Amniotic epithelial cell (primary cell): ENCODE measurements at places on chromosomes 4 and X.

- no peak for DNase-seq
Measured at GRCh38 chr4:52058275-52058674, 7.2 kb downstream of the SPATA18 start.

DNA sequence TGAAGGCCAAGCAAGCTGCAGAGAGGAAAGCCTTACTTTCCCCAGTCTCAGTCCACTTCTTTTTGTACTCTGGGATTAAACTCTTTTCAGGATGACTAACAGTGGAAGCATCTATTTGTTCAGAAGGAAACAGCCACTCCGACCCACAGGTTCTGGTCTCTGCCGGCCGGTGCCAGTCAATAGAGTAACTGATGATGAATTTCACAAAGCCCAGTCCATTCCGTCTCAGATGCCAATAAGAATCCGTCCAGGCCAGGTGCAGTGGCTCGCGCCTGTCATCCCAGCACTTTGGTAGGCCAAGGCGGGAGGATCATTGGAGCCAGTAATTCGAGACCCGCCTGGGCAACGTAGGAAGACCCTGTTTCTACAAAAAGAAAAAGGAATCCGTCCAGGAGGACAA lies 58.5 kb upstream of the HELT start:
- no peak for DNase-seq

DNA sequence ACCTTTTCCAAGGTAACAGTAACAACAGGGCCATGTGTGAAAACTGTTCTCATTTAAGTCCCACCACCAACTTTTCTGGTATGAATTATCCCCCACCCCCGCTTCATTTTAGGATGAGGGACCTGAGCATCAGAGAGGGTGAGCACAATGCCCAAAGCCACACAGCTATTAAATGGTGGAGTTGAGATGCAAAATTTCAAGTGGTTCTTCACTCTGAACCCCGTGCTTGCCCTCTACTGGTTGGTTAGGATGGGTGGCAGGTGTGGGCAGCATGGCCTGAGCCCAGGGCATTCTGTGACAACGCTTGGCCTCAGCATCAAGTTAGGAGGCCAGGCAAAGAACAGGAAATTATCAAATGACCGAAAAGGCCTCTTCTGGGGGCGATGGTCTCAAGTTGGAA lies 33.5 kb downstream of the MED28 start:
- no peak for DNase-seq

DNA sequence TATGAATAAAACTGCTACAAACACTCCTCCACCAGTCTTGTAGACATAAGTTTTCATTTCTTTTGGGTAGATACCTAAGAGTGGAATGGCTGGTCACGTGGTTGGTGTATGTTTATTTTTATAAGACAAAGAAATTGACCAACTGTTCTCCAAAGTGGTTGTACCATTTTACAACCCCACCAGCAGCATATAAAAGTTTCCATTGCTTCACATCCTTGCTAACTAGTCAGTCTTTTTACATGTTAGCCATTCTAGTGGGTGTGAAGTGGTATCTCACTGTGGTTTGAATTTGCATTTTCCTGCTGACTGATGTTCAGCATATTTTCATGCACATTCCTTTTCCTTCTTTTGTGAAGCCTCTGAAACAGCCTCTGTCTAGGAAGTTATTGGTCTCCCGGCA lies 76.2 kb upstream of the ADGRG2 start:
- DNase-seq: no peak

DNA sequence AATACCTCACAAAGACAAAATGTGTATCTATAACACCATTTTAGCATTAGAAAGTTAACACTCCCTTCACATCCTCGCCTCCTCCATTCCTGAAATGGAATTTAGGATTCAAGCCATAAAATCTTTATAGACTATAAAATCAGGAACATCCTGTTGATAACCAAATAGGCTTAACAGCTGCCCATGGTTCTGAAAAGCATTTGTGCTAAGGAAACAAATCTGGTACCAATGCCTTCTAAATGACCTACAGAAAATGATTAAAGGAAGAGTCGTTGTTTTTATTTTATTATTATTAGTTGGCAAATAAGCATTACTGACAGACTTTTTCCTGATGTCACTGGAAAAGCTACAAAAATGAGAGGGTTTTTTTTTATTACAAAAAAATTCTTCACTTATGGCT lies 79.8 kb downstream of the PAPSS1 start:
- no peak for DNase-seq

DNA sequence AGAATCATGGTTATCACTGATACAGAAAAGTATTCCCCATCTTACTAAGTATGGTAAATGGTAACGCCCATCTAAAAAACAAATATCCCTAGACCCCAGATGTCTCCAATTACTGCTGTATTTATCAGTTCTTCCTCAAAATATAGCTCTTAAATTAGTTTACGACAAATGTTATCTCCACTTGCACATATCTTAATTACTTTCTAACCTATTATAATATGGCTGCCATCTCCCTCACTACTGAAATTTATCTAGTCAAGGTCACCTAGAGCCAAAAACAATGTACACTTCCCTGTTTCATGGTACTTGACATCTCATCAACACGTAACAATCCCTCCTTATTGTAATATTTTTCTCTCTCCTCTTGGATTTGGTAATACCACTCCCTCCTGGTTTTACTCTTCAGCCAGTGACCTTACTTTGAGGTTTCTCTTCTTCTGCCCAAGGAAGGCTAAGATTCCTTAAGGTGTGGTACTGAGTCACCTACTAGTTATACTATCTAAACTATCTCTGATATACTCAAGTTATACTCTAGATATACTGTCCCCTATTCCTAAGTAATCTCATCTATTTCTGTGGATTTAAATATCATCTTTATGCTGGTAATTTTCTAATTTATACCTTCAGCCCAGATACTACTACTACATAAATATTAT lies 8.6 kb downstream of the LCORL start:
- DNase-seq: no peak

DNA sequence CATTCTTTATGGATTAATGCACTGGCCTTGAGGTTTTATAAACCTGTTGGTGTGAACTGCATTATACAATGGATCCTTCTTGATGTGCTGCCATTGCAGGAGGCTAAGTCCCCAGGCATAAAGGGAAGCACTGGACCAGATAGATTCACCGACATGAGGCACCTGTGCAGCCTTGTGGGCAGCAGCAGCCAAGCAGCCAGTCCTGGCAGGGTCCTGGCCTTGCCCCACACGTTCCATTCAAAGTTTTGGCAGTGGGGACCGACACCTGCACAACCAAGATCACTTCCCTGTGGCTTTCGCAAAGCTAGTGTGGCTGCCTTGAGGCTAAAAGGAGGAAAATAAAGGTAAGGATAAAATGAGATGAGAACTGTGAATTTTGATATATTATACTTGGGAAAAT lies 53.1 kb downstream of the TMEM156 start:
- DNase-seq: no peak

DNA sequence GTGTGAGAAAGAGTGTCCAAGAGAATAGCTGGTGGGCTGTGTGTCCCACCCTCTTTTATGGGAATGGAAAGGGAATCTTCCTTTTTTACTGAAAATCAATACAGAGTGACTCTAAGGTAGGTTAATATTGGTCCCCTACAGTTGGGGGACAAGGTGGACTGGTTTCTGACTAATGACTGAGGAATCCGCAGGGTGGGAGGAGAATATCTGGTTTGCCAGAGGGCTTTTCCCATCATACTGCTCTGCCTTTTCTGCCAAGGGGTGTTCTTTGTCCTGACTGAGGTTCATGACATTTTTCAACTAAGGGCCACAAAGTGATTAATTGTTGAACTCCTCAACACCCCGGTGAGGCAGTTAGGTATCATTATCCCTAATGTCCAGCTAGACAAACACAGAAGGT lies 261.6 kb downstream of the SPATA18 start:
- no peak for DNase-seq

GRCh38 chr4:89203902-89204301 lies 92.6 kb downstream of the TIGD2 start:
- DNase-seq: no peak

- DNase-seq: no peak
Measured at GRCh38 chr4:1807332-1807777, 14.3 kb downstream of the FGFR3 start.

- peak; percentile 42 for DNase-seq
Measured at GRCh38 chr4:7034262-7035081, 8.7 kb upstream of the TADA2B start.

DNA sequence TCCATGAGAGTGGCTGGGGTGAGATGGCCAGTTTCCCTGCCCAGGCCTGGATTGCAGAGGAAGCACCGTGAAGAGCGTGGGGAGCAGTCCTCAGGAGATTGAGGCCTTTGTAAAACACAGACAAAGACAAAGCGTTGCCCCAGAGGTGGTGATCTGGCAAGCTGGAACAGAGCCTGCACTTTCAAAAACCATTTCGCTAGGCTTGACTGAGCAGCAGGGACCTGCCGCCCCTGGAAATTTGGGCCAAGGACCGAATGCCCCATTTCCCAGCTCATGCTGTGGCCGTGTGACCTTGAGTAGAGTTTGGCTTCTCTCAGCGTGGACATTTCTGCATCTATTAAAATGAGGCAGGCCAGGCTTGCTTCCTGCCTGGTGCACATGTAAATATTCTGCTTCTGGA lies 381.4 kb downstream of the BCOR start:
- DNase-seq: no peak

DNA sequence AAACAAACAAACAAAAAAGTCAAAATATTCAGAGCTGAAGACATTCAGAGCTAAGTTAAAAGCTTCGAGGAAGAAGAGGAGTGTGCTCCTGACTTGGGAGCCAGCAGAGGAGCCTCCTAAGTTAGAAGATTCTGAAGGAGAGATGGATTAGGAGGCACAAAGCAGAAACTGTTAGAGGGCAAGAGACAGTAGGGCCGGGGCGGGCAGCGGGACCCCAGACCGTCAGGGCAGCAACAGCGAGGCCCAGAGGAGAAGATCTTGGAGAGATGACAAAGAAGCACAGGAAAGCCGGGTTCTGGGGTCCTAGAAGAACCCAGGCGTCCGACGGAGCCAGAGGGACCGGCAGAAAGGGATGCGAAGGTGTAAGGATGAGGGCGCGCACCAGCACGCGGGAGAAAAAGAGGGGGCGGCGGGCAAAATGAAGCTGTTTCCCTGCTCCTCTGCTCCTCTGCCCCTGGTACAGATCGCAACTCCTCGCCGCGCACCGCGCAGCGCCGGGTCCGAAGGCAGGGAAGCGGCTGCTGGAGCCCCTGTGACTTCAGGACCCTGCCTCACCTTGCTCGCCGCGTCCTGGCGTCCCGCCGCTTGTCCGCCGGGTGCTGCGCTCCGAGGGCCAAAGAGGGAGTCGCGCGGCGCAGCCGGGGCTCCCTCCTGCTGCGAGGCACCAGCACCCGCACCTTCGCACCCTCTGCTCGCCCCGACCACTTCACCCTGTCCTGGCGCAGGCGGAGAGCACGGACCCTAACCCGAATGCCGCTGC lies 477 bp downstream of the KLHL13 start:
- DNase-seq: no peak

DNA sequence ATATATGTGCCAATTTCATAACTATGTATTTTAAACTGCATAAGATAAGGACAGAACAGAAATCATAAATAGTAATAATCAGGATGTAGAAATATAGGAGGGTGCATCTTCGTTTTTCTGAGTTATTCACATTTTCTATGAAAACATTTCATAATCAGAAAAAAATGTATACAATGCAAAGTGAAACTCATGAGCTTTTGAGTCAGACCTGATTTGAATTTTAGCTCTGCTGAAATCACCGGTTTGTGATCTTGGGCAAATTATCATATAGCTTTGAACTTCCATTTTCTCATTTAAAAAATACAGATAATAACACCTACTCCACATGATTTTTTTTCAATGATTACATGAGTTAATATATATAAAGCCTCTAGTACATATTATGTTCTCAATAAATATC lies 106.9 kb downstream of the KDR start:
- peak; percentile 65 for DNase-seq

- DNase-seq: no peak
Measured at GRCh38 chr4:97038146-97038516, 1105.1 kb downstream of the STPG2 start.

DNA sequence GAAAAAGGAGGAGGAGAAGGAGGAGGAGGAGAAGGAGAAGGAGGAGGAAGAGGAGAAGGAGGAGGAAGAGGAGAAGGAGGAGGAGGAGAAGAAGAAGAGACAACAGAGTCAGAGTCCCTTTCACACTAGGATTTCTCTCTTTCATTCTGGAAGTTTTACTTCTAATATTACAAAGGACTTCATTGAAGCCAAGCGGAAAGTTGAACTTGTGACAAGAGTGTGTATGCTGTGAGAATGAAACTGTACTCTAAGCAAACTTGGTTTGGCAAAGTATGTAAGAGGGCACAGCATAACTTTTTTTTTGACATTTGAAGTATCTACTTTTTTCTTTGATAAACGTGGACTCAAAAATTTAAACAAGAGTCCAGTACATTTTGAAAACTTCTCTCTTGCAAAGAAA lies 48.0 kb downstream of the CXCL8 start:
- DNase-seq: no peak

- peak; percentile 13 for DNase-seq
Measured at GRCh38 chrX:3651277-3651676, 62.2 kb downstream of the PRKX start.
